ENCODE measurements at places on chromosomes 12 and 14.

- DNase-seq, result no peak
These were observed 12.0 kb downstream of the SOAT2 start for GRCh38 chr12:53115112-53115890.

GRCh38 chr12:75087654-75088053 lies 122.0 kb downstream of the KCNC2 start:
- no peak for DNase-seq

- no peak for DNase-seq
These were observed 11.6 kb downstream of the OTX2 start for GRCh38 chr14:56798447-56799342.

GRCh38 chr14:73014105-73014504 lies 12.8 kb downstream of the ZFYVE1 start:
- no peak for DNase-seq

GRCh38 chr12:81573228-81573627 lies 185.9 kb downstream of the PPFIA2 start:
- DNase-seq, result no peak

DNA sequence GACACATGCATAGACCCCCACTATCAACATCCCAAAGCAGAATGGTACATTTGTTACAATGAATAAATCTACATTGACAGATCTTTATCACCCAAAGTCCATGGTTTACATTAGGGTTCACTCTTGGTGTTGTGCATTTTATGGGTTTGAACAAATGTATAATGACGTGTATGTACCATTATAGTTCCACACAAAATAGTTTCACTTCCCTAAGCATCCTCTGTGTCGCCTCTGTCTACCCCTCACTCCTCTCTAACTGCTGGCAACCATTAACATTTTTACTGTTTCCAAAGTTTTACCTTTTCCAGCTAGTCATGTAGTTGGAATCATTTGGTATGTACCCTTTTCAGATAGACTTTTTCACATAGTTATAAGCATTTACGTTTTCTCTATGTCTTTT lies 69.5 kb upstream of the LMO3 start:
- no peak for DNase-seq

GRCh38 chr14:99754141-99755067 lies 38.8 kb upstream of the EML1 start:
- DNase-seq, result no peak

- no peak for DNase-seq
These were observed 11.5 kb upstream of the KRT80 start for GRCh38 chr12:52203079-52203921.

DNA sequence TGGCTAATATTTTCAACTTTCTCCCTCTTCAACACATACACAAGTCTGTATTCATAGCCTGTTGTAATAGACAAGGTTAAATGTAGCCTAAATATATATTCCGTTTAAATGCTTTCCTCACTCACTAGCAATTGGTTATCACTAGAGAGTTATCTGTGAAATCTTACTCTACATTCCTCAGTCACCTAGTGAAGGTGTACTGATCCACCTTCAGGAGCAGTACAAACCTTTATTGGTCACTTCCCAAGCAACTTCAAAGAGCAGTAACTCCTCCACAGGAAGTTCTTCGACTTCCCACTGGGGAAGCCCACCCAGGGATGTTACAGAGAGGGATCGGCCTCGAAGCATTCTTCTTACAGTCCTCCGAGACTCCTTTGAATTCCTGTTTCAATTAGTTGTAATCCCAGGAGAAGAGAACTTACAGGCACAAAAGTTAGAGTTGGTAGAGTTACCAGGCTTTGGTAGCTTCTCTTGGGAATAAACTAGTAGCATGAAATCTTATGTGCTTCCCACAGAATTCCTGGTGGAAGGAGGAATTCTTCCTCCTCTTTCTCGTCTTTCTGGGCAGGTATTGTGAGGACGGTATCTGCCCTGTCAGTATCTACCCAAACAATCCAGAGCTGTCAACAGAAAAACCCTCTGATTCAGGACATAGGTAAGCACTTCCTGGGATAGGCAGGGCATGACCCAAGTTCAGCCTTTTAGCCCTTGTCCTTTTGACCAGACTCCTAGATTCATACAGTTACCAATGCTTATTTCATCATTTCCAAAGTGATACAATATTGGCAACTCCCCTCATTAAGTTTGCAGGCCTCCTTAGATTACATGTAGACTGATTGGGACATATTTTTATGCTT lies at the start of gene GYS2:
Gene GYS2 (minus strand): TSS at position 603 of the 857 bp plus-strand sequence. CDS start 255 bp downstream, at position 348.
- no peak for DNase-seq

DNA sequence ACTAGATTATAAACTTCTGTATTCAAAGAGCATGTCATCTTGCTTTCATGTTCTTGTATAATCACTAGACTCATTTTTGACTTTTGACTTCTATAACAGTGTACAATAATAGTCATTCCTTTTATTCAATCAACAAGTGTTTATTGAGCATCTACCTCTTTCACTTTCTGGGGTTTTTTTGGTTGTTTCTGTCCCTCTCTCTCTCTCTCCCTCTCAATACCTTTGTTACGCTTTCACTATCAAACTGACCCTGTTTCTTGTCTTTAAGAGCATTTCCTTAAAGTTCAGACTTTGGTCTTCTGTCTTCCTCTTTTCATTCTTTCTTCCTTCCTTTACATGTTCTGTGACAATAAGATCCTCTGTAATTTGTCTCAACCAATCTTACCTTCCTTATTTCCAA lies 49.5 kb downstream of the GPR137C start:
- DNase-seq, result no peak

DNA sequence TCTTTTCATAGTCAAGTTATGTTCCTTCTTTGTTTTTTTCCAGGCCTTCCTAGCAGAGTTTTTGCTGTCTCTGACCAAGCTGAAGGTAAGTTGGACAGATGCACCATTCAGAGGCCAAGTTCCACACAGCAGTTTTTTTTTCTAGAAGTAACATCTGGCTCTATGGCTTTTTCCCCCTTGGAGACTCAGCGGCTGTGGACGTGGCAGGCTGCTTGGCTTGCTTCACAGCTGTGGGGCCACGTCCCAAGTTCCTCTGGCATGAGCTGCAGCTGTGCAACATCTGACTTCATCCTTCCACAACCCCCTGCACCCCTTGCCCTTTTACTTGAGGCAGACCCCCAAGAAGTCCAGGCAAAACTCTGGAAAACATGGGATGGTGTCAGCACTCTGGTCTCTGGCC lies 24.2 kb upstream of the RHOJ start:
- DNase-seq, result no peak

- DNase-seq, result no peak
These were observed 877 bp downstream of the BAG5 start for GRCh38 chr14:103561381-103562178.

GRCh38 chr12:105198961-105199360 lies 37.0 kb downstream of the APPL2 start:
- DNase-seq, result no peak

DNA sequence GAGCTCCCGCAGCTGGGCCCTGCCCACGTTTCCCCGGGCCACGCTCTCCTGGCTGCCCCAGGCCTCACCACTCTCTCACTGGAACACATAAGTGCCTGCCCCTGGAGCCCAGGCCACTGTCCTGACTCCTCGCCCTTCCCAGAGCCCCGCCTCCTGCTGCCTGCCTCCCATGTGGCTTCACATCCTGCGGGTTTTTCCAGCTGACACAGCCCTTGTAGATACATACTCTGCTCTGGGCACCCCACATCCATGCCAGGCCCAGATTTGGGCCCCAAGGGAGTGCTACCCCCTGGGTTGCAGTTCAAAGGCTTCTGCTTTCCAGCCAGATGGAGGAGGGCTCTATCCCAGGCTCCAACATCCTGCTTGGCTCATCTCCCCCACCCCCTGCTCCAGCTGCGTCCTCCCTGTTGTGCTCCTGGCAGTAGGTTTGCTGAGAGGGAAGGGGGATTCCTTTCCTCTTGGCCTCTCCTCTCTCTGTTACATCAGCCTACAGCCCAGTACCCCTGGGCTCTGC lies 60.1 kb downstream of the TSPAN9 start:
- DNase-seq, result no peak

GRCh38 chr14:99921425-99921824 lies 128.2 kb downstream of the EML1 start:
- DNase-seq, result no peak

DNA sequence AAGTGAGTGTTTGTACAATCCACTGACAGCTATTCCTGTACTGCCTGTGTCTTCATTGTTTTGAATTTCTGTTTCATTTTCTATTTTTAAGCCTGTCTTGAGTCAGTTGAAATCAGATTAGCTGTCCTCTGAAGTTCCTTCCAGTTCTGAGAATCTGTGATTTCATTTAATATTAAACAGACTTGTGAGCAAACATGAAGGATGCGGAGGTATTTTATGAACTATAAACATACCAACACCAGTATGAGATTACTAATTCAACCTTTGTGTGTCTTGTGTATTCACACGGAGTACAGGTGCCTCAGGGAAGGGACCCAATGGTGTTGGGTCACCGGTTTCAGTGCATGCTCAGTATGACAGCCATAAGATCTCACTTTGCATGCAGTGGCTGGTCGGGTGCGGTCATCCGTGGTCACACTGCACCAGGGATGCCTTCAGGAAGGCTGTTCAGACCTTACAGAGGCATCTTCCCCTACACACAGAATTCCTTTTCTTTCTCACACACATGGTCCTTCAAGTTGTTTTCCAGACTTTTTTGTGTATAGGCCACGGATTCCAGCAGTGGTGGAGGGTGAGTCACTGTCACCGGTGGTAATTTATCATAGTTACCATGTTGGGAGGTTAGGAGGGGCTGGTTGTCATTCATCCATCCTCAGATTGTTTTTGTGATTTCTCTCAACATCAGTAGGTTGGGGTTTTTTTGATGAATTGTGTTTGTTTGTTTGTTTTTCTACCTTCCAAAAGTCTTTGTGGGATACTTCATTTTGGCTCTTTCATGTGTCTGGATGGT lies 103.0 kb upstream of the SFSWAP start:
- no peak for DNase-seq

GRCh38 chr12:24903329-24904088 lies 45.4 kb downstream of the BCAT1 start:
- no peak for DNase-seq

DNA sequence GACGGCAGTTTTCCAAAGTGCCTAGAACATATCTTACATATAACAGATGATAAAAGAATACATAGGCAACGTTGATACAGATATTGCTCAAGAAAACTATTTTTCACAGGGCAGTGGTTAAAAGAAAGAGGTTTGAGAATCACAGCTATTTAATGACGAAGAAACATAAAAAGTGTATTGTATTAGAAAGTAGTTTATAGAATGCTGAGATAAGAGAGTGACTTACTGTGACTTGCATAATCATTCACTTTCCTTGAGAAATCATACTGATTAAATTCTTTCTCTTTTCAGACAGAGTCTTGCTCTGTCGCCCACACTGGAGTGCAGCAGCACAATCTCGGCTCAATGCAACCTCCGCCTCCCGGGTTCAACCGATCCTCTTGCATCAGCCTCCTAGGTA lies 57.7 kb downstream of the PPP1R12A start:
- DNase-seq, result no peak

DNA sequence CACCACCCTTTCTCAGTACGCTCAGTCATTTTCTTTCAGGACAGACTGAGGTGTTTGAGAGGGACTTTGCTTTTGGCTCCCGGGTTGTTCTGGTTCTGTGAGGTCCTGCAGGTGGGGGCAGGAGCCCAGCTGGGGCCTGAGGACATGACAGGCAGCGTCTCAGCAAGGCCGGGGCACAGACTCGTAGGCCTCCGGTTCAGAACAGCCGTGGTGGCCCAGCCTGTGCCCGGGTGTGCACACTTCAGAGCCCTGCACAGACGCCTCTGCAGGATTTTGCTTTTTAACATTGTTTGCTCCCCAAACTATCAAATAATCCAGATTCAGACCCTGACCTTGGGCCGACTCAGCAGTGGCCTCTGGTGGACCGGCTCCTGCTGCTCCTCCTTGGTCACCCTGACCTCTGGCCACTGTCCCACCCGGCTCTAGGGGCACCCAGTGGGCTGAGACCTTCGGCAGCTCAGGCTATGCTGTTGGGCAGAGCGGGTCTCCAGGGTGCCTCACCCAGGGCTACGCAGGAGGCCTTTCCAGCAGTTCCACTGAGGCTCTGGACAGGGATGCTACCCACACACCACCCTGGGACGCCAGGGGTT lies 65.2 kb downstream of the ADGRD1 start:
- no peak for DNase-seq

- no peak for DNase-seq
These were observed 177.3 kb downstream of the DERA start for GRCh38 chr12:16088421-16088820.

DNA sequence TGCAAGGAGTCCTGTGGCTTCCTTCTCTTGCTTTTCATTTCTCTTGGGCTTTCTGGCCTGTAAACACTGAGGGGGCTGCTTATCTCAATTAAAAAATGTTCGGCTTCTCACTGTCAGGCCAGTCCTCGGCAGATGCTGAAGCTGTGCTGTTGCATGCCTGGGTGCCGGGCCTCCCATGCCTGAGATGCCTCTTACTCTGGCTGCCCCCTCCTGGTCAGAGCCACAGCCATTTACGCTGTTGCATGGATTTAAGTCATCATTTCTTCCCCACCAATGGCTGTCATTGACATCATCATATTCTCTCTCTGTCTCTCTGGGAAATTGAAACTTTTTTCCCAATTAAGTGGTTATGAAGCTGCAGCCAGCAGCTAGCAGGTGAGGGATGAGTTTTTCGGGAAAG lies 53.7 kb downstream of the FOXN4 start:
- no peak for DNase-seq

- no peak for DNase-seq
These were observed 98.4 kb downstream of the APAF1 start for GRCh38 chr12:98743362-98743953.

DNA sequence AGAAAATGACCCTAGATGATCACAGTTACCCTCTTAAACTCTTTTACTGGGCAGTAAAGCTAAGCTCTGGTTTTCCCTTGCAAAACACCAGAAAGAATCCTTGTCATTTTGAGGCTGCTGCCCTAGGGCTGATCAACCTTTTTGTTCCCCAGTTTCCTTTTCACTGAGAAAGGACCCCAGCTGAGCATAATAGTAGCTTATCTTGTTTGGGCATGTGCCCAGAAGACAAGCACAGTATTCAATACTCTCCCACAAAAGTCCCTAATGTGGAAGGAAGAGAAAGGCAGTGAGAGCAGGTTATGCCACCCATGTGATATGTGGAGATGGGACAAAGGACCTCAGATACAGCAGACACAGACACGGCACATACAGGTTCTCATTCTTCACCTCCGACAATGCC lies 332.6 kb upstream of the TMPO start:
- no peak for DNase-seq

GRCh38 chr14:103332143-103332919 lies 1.7 kb upstream of the EIF5 start:
- no peak for DNase-seq

DNA sequence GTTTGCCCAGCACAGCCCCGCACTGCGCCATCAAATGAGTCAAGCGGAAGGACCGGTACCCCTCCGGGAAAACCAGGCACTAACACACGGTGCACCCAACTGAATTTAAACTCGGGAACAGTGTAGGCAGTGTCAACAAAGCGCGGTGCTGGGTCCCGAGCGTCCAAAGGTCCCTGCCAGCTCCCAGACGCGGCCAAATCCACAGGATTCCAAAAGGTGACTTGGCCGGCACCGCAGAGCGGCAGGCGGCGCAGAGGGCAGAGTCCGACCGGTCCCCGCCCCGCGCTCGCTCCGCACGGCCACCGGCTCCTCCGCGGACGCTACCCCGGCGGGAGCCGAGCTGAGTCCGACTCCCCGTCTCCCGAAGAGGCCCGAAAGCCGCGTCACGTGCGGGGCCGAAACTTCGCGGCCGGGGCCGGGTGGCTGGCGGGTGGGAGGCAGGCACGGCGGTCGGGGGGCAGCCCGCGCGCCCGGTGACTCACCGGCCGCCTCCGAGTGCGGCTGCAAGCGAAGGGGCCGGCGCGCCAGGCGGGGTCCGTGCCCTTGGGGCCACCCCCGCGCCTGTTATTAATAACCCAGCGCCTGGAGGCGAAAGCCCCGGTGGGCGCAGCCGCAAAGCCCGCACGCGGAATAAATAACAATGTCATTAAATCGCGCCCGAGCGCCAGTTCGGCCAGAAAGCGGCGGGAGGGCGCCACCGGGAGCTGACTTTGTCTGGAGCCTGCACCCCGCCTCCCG lies 863 bp downstream of the DENND5B start:
- DNase-seq, result peak; percentile 57

All from activated T-cell treated with anti-CD3 and anti-CD28 coated beads, Interleukin-2, amount 50 U/mL, for 24 hours (primary cell).